ENCODE measurements at places on chromosomes 11 and 22.

GRCh38 chr11:80524349-80524748, 1083.5 kb upstream of the TENM4 start:
- DNase-seq = no peak

DNA sequence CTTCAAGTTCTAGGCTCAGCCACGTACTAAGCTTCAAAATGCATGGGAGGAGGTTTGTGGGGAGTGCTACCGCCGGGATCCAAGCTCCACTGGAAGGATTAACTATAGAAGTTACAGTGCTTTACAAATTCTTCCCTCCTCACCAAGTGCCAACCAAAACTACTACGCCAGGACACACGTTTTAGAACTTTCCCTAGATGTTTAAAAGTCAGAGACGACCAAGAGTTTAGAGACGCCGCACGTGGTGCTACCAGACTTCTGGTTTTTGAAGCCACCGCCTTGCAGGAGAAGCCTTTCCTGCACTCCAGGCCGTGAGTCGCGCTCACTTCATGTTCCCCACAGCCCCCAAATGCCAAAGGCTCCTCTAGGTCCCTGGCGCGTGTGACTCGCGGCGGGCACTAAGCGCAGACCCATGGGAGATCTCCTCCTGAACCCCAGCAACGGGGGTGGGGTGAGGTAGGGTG, 734 bp downstream of the SNU13 start:
- no peak for DNase-seq

- DNase-seq = no peak
These were observed 5.9 kb downstream of the SLC37A2 start for GRCh38 chr11:125069008-125069407.

DNA sequence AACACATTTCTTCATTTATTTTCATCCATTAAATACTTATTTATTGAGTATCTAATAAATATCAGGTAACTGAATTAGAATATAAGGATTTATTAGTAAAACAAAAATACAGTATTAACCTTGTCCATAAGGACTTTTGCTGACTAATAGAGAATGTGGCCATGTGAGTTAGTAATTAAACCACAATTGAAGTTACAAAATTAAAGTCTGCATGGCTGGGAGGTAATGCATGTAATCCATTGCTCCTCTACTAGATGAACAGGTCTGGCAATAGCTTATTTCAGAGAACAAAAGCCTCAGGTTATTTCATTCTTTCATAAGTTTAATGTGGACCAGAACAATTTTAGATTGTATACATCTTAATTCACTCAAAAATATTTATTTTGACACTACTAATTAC, 9.9 kb upstream of the CARD18 start:
- DNase-seq = no peak

DNA sequence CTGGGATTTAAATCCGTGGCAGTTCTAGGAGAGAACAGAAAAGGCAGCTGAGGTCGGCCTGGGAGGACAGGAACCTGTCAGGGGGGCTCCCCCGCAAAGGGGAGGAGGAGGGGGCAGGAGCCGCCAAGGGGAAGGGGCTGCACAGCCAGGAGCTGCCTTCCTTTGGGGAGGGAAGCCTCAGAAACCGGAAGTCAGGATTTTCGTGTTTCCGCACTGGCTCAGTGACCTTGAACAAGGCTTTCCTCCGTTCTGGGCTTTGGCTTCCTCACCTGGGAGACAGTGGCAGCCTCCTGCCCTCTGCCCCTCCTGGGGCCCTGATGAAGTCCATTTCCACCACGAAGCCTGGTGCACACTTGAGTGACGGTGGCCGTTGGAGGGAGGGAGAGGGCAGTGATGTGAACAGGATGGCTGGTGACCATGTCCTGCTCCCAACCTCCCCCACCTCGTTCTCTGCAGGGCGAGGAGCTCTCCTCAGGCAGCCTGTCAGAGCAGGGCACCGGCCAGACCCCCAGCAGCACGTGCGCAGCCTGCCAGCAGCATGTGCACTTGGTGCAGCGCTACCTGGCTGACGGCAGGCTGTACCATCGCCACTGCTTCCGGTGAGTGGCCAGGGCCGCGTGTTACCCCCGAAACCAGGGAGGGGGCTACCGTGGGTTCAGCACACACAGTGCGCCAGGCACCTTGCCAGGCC, 12.6 kb downstream of the MICALL1 start:
- DNase-seq = no peak

DNA sequence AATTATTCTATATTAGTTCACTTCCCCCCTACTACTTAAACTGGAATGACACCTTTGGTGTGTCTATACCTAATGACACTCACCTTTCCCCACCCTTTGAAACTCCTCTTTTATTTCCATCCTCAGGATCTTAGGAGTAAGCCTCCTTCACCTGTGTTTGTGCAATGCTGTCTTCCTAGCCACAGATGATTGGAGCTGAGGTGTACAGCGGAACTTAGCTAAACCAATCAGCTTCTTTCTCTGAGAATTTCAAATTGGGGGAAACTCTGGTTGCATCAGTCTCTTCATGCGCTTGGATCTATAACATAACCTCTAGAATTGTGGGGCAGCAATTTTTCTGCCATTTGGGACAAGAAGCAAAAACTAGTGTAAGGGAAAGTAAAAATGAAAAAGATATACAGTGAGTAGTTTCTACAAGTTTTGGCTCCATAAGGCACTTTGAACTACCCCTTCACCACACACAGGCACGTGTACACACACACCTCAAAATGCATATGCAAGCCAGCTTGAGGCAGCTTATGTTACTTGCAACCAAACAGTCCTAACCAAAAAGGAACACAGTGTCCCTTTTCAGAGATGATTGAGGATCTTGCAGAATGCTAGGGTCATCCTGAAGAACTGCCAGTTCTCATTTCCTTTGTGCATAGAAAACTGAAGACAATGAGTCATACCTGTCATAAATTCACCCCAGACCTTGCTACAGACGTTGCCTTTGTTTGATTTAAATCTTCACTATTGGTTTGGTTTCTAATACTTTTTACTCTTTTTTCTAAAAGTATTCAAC, 36.0 kb upstream of the LDLRAD3 start:
- DNase-seq = no peak

GRCh38 chr11:22624742-22625447, 728 bp downstream of the FANCF start:
- DNase-seq = peak; percentile 43

DNA sequence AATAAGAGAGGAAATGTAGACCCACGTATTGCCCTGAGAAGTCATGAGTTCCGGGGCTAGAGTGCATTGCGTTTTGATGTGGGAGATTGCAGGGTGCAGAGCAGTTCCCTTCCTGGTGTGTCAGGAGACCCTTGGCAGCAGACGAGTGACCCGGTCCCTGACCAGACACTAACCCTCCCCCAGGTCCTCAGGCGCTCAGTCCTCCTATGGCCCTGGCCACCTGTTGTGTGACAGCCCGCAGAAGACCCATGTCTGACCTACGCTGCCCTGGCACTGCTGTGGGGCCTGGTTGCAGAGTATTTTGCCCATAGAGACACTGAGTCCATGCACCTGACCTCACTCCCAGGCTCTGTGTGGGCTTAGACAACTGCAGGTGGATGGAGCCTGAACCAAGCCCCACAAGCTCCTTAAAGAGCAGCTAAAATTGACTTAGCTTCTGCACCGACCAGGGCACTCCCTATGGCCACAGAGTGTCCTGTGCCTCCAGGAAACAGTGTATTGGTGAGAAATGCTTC, 833.8 kb downstream of the TBC1D22A start:
- DNase-seq = no peak

GRCh38 chr11:16781936-16782919, 43.8 kb downstream of the C11orf58 start:
- no peak for DNase-seq

GRCh38 chr11:11782532-11783110, 59.2 kb upstream of the USP47 start:
- no peak for DNase-seq

GRCh38 chr11:69642913-69643632, 2.1 kb downstream of the CCND1 start:
- DNase-seq = peak; percentile 67

GRCh38 chr11:118841469-118842242, 42.0 kb upstream of the CXCR5 start:
- DNase-seq = peak; percentile 62

DNA sequence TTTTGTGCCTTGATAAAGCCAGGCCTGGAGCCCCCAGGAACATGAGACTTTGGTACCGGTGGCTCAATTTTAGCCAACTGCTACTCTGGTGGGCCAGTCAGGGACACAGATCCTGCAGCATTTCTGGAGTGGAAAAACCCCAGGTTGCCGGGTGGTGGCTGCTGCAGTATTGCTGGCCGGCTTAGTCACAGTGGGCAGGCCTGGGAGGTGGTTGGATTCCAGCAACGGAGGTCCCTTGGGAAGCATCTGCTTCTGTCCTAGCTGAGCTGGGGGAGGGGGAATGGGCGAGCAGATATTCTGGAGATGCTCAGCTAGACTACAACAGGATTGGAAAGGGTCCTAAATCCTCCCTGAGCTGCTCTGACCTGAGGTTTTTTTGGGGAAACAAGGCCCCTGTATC, 31.6 kb upstream of the ACCSL start:
- no peak for DNase-seq

DNA sequence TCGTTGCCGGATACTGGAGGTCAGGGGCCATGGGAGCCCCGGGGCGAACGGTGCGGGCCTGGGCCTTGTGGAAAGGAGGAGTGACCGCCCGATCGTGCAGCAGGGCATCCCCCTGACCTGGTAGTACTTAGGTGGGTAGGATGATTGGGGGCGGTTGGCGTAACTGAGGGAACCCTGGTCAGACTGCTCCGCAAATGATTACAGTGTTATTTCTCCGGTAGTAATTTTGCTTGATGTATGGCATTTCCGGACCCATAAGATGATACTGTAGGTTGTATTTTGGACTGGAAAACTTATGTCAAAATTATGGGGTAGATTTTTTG, 762 bp downstream of the MTMR3 start:
- no peak for DNase-seq

- no peak for DNase-seq
These were observed 24.5 kb upstream of the RAG2 start for GRCh38 chr11:36622431-36623136.

DNA sequence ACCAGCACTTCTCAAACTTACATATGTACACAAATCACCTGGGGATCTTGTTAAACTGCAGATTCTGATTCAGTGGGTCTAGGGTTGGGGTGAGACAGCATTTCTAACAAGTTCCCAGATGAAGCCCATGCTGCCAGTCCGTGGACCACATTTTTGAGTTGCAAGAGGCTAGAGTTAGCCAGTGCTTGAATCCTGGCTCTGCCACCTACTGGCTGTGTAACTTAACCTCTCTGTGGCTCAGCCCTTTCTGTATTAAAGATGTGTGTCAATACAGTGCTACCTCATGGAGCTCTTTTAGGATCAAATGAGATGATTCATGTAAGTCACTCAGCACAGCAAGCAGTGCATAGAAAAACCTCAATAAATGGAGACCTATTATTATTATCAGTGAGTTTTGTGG, 90.2 kb upstream of the ISX start:
- no peak for DNase-seq

DNA sequence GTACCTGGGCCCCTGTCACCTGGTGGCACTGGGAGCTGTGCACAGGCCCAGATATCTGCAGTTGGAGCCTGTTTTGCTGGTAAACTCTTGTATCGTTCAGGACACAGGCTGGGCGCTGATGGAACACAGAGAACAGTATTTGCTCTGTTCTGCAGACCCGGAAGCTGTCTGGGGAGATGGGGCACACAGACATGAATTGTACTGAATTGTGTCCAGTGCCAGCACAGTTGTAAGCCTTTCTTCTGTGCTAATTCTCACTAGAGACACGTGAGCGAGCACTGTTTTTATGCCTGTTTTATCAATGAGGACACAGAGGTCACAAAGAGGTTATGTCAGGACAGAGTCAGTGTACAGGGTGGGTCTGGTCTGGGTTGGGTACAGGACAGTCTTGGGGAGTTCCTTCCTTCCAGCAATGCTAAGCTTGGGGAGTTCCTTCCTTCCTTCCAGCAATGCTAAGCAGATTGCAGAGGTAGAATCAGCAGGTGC, 24.4 kb upstream of the ACR start:
- DNase-seq = no peak

- no peak for DNase-seq
These were observed 927 bp downstream of the PRCP start for GRCh38 chr11:82899186-82899820.

- DNase-seq = no peak
These were observed 45.5 kb downstream of the PIWIL3 start for GRCh38 chr22:24728790-24729637.

GRCh38 chr22:39309364-39309861, 10.0 kb downstream of the RPL3 start:
- no peak for DNase-seq

GRCh38 chr22:20116376-20116950, 559 bp downstream of the RANBP1 start:
- no peak for DNase-seq

DNA sequence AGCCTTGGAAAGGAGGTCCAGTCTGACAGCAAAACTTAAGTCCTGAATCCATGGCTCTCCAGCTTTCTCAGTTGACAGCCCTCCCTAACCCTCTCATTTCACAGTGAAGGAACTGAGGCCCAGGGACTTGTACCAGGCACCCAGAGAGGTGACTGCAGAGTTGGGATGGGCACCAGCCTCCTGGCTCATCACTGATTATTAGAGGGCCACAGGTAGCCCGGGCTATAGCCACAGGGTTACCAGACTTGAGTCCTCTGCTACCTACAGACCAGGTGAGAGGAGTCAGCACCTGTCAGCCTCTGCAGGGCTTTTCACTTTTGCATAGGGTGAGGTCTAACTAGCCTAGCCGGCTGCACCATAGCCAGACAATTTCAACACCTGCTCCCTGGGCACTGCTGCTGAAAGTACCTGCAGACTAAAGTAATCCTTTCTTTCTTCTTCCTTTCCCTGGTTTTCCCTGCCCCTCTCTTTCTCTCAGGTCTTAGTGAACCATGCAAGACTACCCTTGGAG, 37.6 kb downstream of the SYT13 start:
- DNase-seq = no peak
